ENCODE measurements at places on chromosomes 3 and 15. TPM values are rescaled to one million over a fixed set of nuclear protein-coding genes. Genes with fewer than 3 reads are reported as not detected.

The SI gene
- not detected for total RNA-seq

The FLNB gene
- 74.2 TPM for total RNA-seq

The GPR62 gene
- total RNA-seq: not detected

The TASOR gene
- total RNA-seq: 37.9 TPM

The LRRC31 gene
- total RNA-seq: not detected

The TMA7 gene
- 350 TPM for total RNA-seq

The EXD1 gene
- total RNA-seq: not detected

The SMCO1 gene
- not detected for total RNA-seq

The RAP2B gene
- total RNA-seq: 12.3 TPM

All from cardiac atrium fibroblast (primary cell).